ENCODE measurements at places on chromosomes 6 and 20.

- no peak for DNase-seq
These were observed 84.2 kb downstream of the EZR start for GRCh38 chr6:158735009-158735408.

DNA sequence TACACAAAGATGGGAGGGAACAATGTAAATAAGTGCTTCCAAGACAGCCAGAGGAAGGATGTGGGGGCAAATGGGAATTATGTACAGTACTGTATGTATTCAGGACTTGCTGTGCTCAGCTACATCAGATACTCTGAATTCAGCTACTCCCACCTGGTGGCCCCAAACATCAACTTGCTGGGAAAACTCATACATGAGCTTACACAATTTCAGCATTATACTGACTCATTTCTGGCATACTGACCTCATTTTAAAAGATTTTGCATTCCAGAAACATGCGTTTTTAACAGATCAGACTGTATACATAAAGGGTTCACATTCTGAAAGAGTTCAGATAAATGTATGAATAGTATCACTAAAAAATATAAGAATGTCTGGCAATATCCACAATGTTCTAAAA lies 59.7 kb downstream of the GPX5 start:
- no peak for DNase-seq

GRCh38 chr20:47358672-47359529 lies 2.4 kb upstream of the ZMYND8 start:
- DNase-seq: no peak

- no peak for DNase-seq
These were observed 44.0 kb upstream of the SMOC2 start for GRCh38 chr6:168397012-168397411.

DNA sequence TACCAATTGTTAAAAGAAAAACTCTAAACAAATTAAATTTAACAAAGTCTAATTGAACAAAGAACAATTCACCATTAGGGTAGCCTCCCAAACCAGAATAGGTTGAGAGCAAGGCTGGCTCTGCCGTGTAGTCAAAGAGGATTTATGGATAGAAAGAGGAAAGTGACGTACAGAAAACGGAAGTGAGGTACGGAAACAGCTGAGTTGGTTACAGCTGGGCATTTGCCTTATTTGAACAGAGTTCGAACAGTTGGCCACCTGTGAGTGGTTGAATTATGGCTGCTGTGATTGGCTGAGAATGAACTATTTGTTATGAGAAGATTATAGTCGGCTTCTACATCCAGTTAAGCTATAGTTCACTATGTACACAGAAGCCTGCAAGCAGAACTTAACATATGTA lies 18.5 kb upstream of the ISM1 start:
- DNase-seq: no peak

Data from activated T-helper 9 cell treated with anti-CD3 and anti-CD28 coated beads, Interleukin-2, amount 50 U/mL, for 16 hours (primary cell).